ENCODE measurements at places on chromosomes 11 and 22. TPM values are rescaled to one million over a fixed set of nuclear protein-coding genes. Genes with fewer than 3 reads are reported as not detected.

NPAT gene
- 6.2 TPM for total RNA-seq

TRIM68 gene
- 9.0 TPM for total RNA-seq

GGTLC2 gene
- not detected for total RNA-seq

NELL1 gene
- total RNA-seq, result not detected

TYMP gene
- total RNA-seq, result 21.2 TPM

OR51D1 gene
- total RNA-seq, result not detected

GLYATL1 gene
- not detected for total RNA-seq

SPATA19 gene
- total RNA-seq, result not detected

CADM1 gene
- 23.2 TPM for total RNA-seq

SCT gene
- total RNA-seq, result not detected

CDKN1C gene
- total RNA-seq, result 0.56 TPM

OR2D2 gene
- not detected for total RNA-seq

PHF21B gene
- total RNA-seq, result 0.89 TPM

LYVE1 gene
- total RNA-seq, result not detected

P2RY6 gene
- total RNA-seq, result 14.1 TPM

LMNTD2 gene
- total RNA-seq, result 3.0 TPM

CBLIF gene
- total RNA-seq, result not detected

TNNI2 gene
- total RNA-seq, result not detected

UPK3A gene
- total RNA-seq, result not detected

SERHL2 gene
- total RNA-seq, result 0.12 TPM

LARGE1 gene
- 4.1 TPM for total RNA-seq

SCO2 gene
- total RNA-seq, result 3.2 TPM

MMP11 gene
- 0.13 TPM for total RNA-seq

PARVA gene
- 25.1 TPM for total RNA-seq

APOL1 gene
- 7.7 TPM for total RNA-seq

KRTAP5-5 gene
- total RNA-seq, result not detected

Measured in A549 treated with CpdA at 1 μM for 4 hours (cell line).